Left colon (tissue), 2 donors: ENCODE measurements at places on chromosomes 3 and 15.
A peak's percentile ranks its signal among the peaks of the same experiment; 100 is the strongest.

GRCh38 chr15:58919232-58919631, 14.2 kb downstream of the SLTM start:
- no peak for DNase-seq

DNA sequence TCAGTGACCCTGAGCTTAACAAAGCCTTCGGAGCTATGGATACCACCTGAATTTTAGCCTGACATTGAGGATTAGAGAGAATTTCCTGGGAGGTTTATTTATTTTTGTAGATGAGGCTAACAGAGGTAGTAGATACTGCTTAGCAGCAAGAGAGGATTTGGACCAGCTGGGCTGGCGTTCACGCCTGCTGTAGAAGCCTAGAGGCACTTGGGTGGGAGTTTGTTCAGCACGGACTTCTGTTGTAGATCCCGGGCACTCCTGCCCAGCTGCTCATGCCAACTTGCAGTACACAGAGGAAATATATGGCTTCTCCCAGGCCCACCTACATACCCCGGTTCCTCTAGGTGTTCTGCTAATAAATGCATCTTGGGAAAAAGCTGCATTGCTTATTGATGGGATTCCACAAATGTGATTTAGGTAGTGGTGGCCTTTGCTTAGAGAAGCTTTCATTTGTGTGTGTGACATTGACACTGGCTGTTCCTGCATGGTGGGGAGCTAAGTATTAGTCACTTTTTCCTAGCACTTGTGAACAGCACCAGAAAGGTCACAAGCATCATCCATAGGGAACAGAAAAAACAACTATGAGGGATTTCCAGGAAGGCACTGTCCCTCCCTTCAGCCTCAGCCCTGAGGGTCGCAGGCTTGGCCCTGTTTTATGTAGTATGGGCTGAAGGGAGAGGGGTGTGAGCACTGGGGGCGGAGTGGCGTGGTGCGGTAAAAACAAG, 324.8 kb upstream of the LRRFIP2 start:
- DNase-seq: no peak

DNA sequence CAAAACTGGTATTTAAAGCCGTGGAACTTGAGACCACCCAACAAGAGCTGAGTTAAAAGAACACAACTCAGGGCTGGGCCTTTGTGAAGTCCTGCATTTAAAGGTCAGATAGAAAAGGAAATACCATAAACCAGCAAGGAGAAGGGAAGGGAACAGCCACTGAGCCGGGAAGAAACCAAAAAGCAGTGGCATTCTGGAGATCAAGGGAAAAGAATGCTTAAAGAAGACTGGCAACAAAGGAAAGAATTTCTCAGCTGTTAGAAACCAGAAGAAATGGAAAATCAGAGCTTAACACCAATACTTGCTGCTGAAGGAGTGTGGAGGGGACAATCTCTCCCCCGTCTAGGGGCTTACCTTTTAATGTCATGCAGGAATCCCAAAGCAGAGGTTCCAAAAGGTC, 247.4 kb upstream of the CHRNA7 start:
- DNase-seq: no peak

DNA sequence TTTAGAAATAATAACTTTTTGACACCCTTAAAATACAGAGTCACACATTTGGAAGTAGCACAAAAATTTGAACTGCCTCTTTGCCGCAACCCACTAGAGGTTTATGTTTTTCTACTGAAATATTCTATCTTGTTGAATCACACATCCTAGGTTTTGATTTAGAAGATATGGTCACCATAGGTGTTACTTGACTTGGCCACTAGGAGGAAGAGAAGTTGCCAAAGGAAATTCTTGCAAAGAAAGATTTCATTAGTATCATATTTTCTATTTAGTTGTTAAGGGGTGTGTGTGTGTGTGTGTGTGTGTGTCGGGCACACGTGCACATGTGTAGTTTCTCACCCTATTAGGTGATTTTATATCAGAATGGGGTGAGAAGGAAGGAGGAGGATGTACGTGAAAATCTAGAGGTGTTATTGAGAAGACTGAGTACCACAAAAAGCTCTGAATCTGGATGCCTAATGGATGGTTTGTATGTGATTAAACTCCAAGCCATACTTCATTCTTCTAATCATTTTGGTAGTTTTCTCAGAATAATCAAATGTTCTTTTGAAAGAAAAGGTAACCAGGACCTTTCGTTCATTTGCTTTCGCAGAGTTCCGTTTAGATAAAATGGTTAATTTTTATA, 31.5 kb downstream of the ZFAND6 start:
- no peak for DNase-seq

GRCh38 chr3:30069056-30069455, 537.3 kb upstream of the TGFBR2 start:
- no peak for DNase-seq

- DNase-seq: no peak
Observed at GRCh38 chr15:41554343-41554742, 4.7 kb upstream of the TYRO3 start.

GRCh38 chr15:74830868-74831267, 4.4 kb downstream of the CPLX3 start:
- no peak for DNase-seq

DNA sequence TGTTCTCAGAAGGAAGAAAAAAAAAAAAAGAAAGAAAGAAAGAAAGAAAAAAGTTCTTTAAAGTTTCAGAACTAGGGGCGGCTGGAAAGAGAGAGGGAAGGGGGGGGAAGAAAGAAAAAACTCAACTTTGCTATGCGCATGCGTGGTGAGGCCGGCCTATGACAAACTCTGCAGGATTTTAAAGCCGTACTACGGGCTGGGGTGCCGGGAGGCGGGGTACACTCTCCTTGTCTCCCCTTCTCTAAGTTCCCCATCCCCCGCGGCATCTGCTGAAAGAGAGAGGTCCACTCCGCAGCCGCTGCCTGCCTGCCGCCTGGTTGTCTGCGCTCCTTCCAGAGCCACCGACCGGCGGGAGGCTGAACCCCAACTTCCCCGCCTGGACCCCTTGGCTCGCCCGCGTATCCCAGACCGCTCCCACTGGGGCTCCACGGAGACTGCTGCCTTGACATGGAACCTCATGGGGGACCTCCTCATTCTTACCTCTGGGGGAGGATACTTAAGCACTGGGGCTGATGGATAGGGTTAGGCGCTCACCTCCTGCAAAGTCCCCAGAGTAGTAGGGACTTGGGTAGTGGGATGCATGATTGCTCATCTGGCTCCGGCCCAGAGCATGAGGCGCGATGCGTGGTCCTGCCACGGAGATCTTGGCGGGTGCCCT, 1.4 kb upstream of the WNT5A start:
- peak; percentile 67 for DNase-seq

GRCh38 chr3:174440253-174440701, 418.9 kb upstream of the NAALADL2 start:
- DNase-seq: peak; percentile 34

DNA sequence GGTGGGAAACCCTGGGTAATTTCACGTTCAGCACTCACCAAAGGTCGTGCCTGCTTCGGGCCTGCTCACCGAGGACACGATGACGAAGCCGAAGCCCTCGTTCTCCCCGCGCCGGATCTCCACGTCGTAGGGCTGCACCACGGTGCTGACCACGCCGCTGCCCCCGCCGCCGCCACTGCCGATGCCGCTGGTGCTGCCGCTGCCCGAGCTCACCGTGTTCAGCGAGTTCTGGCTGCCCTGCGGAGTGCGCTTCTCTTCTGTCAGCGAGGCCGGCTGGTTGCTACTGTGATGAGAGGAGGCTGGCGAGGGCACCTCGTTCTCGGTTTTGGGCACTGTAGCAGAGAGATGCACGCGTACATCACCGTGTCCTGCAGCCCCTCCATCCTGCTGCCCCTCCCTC, 659.5 kb downstream of the MAGI1 start:
- no peak for DNase-seq

- peak; percentile 60 for DNase-seq
Observed at GRCh38 chr3:193788189-193788991, 195.4 kb downstream of the OPA1 start.

- DNase-seq: peak; percentile 63
Observed at GRCh38 chr3:69236812-69237707, 114.7 kb upstream of the LMOD3 start.

DNA sequence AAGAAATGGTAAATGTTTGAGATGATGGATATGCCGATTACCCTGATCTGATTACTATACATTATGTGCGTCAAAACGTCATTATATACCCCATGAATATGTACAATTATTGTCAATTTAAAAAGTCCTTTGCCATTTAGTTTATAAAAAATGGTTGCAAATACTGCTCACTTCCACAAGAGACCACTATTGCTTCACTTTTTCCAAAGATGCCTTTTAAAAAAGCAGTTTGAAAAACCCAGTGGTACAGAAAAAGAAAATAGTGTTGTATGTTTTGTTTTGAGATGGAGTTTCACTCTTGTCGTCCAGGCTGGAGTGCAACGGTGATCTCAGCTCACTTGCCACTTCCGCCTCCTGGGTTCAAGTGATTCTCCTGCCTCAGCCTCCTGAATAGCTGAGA, 39.3 kb downstream of the EDEM1 start:
- DNase-seq: no peak

- no peak for DNase-seq
Observed at GRCh38 chr15:85097250-85097649, 115.6 kb downstream of the PDE8A start.
